ENCODE measurements at places on chromosomes 4 and X.

DNA sequence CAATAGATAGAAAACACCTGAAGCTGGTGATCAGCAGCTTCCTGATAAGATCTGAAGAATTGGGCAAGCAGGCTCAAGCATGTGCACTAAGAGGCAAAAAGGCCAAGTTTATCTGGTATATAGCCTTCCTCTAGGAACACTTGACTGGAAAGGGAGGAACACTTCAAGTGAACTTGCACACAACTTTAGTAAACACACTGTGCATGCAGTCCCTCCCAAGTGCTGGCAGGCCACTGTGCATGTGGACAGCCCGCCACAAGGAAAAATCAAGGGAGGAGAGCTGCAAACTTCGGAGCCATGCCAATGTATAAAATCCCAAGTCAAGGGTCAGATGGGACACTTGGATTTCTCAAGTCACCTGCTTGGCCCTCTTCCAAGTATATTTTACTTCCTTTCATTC is 645.8 kb upstream of the NDST4 start:
- DNase-seq, result no peak

GRCh38 chr4:97185233-97185632 is 958.0 kb downstream of the STPG2 start:
- no peak for DNase-seq

- no peak for DNase-seq
These were observed 155.3 kb upstream of the EDNRA start for GRCh38 chr4:147325571-147325981.

GRCh38 chr4:6758728-6759127 is 23.8 kb upstream of the KIAA0232 start:
- DNase-seq, result no peak

DNA sequence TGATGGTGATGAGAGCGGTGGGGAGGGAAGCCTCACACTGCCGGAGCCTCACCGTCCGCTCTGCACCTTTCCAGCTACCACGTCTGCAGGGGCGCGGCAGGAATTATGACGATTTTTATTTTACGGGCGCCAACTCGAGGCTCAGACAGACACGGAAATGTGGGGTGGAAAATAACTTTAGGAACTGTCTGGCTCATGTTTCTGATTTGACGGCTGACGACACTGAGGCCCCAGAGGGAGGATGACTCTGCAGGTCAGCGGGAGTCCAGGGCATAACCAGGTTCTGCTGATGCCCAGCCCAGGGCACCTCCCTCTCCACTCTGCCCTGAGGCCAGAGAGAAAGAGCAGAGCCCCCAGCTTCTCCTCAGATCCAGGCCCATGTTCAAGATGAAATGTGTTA is 43.9 kb downstream of the C4orf50 start:
- DNase-seq, result no peak

- DNase-seq, result no peak
These were observed 117.6 kb downstream of the FGF16 start for GRCh38 chrX:77564823-77565222.

- DNase-seq, result no peak
These were observed 16.9 kb downstream of the LHFPL1 start for GRCh38 chrX:112662559-112663427.

GRCh38 chrX:5802391-5802790 is 426.3 kb downstream of the NLGN4X start:
- no peak for DNase-seq

DNA sequence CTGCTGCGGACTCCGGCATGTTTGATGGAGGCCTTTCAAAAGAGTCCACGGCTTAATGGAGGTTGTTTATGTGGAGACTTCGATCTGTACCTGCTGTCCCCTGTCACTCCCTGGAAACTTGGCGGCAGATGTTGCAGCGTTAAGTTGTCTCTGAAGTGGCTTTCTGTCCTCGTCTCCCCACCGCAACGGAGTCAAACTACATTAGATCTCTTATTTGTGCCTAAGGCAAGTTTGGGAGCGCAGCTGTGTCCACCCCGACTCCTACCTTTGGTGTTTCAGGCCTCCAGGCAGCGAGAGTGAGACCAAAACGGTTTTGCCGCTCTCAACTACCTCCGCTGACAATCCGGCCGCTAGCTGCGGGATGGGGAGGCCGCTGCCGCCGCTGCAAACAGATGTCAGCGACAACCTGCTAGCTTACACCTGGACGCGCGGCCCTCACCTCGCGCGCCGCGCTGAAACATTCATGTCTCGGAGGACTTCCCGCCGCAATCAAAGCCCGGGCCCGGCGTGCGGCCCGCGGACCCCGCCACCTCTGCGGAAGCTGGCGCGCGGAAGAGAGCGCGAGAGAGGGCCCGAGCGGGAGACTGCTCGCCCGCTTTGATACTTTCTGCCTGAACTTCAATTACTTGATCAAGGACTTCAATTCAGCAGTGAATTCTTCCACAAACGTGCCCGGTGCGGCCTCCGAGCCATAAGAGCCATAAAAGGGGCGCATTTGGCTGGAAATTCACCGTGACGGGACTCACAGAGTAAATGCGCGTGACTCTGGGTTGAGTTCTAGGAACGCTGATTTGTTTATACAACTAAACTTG is 108.4 kb downstream of the ANTXR2 start:
- DNase-seq, result no peak

DNA sequence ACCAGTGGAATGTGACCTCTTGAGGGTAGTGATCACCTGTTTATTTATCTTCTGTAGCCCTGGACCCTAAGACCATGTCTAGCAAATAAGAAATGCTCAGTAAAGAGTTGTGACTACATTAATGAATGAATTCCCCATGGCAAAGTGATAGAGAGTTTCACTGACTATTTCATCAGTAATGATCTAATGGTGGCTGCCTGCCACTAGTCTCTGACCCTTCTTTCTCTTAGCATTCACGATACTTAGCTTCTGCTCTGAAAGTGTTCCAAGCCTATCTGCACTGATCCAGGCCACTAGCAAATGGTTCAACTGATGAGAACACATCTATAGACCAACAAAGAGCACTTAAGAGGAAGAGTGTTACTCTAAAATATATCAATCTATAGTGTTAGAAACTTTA is 50.0 kb upstream of the RASGEF1B start:
- no peak for DNase-seq

- no peak for DNase-seq
These were observed 25.2 kb downstream of the P2RY8 start for GRCh38 chrX:1511829-1512228.

DNA sequence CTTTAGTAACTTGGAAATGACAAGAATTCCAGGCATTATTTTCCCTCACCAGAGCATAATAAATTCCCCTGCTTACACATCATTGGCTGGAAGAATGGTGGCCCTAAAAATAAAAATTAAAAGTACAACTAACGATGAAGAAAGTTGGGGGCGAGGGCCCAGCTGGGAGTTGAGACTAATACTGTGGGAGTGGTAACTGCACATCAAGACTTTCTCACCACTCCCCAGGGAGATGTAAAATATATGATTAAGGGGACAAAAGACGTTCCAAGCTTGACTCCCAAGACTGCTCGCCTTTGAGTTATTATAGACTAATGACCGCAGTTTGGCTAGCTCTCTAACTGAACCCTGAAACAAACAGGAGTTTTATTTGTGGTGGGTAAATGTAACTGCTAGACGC is 30.0 kb downstream of the SMIM31 start:
- no peak for DNase-seq

DNA sequence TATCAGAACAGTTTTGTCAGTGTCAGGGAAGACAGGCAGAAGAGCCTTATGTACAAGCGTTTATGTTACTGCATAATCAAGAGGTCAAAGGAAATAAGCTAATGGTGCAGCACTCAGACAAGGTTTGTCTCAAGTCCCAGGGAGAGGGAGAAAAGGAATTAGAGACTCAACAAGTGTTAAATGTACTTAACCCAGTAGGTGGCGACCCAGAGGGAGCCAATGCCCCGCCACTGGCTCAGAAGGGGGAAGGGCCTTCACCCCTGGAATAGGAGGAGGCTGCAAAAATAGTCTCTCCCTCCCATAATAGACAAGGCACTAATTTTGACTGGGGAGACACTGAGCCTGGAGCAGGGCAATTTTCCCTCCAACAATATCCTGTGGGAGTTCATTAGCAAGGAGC is 14.1 kb upstream of the PAPSS1 start:
- DNase-seq, result no peak

- no peak for DNase-seq
These were observed 37.9 kb downstream of the PDGFC start for GRCh38 chr4:156933633-156934258.

- no peak for DNase-seq
These were observed 113.7 kb downstream of the MANBA start for GRCh38 chr4:102647117-102647516.

DNA sequence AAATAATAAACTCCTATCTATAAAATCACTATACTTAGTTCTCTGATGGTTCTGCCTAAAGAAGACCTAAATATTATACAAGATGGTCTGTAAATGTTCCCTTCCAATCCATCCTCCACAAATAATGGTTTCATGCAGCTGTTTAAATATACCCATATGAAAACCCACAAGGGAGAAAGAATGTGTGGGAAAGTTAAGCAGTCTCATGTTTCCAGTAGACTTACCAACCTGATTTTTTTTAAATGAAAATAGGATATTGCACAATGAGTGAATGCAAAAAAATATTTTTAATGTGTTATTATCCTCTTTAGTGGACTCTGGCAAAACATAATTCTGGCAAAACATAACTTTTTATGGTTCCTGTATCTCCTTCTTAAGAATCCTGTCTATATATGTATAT is 23.3 kb downstream of the CAMK2D start:
- DNase-seq, result no peak

GRCh38 chrX:152028579-152028978 is 54.1 kb upstream of the GABRE start:
- DNase-seq, result no peak

GRCh38 chrX:106042296-106042695 is 3.8 kb upstream of the SERPINA7 start:
- no peak for DNase-seq

- DNase-seq, result no peak
These were observed 66.0 kb upstream of the PLAC8 start for GRCh38 chr4:83180431-83180968.
